HT1080 (cell line): ENCODE measurements at places on chromosomes 16 and 17.

DNA sequence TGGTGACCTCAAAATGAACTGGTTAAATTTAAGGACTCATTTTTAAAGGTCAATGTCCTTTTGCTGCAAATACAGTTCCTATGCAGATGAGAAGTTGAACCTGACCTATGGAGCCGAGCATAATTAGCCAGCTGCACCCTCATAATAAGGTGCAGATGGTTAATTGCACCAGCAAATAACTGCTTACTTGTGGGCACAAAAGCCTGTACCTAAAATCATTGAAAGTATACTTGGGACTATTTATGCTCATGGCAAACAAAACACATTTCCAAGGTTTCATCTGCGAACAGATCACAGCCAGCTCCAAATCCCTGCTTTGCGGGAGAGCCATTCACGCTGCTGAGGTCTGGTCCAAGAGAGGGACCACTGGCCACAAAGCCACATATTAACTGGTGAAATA, 13.0 kb downstream of the HYDIN start:
- no peak for DNase-seq

DNA sequence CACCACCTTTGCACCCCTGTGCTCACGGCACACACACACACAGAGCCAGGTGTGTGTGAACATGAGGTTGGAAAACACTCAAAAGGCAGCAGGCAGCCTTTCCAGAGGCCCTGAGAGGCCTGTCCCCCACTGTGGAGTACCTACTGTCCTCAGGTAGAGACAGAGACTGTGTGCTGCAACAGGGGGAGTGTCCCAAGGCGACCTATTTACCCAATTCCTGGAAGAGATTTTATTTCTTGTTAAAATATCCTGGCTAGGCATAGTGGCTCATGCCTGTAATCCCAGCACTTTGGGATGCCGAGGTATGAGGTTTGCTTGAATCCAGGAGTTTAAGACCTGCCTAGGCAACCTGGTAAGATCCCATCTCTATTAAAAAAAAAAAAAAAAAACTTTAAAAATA, 108.5 kb downstream of the COPRS start:
- DNase-seq: no peak

- no peak for DNase-seq
These were observed 32.4 kb downstream of the PRKCB start for GRCh38 chr16:23868136-23868535.

DNA sequence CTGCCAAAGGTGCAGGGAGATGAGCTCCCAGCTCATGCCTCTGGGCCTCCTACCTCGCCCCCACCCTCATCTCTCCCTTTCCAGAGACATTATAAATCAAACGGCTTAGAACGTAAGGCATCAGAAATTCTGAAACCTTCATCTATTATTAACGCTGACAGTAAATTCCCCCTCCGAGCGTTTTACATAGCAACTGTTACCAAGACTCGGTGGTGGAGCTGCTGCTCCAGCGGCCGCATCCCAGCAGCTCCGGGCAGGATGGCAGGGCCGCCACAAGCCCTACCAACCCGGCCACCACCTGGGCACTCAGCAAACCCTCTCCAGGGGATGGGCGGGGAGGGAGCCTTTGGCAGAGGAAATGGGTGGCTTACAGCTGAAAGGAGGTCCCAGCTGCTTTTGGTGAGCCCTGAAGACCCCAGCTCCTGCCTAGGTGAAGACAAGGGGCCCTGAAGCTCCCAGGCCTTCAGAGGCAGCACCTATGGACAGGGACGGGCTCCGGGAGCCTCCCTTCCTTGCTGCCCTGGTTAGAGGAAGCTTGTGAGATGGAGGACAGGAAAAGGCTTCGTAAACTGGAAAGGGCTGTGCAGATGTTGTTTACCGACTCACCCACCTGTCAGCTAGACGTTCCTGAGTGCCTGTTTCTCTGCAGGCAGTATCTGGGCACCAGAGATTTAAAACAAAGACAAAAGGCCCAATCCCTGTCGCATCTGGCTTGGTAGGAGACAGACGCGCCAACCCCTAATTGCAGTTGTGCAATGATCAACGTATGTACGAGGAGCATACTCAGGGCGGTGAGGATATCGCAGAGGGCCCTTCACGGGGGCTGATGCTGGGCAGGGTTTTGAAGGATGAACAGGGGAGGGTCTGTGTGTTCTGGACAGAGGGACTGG, 76.9 kb downstream of the RAI1 start:
- DNase-seq: no peak

DNA sequence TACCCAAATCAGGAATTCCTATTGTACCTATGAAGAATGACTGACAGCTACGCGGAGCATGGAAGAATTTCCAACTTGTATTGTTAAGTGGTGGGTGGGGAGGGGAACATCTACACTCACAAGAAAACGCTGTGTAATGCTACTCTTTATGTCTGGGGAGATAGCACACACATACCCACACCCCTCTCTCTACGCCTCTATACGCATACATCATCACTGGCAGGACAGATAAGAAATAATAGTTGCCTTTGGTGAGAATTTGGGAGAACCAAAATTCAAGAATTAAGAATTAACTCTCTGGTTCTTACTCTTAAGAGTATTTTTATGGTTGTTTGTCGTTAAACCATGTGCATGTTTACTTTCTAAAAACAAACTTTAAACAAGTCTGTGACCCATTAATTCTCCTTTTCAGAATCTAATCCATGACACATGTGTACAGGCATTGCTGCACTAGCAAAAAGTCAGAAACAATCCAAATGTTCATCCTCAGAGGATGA, 33.9 kb downstream of the CREBBP start:
- no peak for DNase-seq

GRCh38 chr16:67399749-67400704, 6.7 kb upstream of the TPPP3 start:
- no peak for DNase-seq

- DNase-seq: no peak
These were observed 93.9 kb downstream of the YPEL2 start for GRCh38 chr17:59425085-59425931.

- no peak for DNase-seq
These were observed 21.1 kb downstream of the CLUH start for GRCh38 chr17:2690165-2691068.

DNA sequence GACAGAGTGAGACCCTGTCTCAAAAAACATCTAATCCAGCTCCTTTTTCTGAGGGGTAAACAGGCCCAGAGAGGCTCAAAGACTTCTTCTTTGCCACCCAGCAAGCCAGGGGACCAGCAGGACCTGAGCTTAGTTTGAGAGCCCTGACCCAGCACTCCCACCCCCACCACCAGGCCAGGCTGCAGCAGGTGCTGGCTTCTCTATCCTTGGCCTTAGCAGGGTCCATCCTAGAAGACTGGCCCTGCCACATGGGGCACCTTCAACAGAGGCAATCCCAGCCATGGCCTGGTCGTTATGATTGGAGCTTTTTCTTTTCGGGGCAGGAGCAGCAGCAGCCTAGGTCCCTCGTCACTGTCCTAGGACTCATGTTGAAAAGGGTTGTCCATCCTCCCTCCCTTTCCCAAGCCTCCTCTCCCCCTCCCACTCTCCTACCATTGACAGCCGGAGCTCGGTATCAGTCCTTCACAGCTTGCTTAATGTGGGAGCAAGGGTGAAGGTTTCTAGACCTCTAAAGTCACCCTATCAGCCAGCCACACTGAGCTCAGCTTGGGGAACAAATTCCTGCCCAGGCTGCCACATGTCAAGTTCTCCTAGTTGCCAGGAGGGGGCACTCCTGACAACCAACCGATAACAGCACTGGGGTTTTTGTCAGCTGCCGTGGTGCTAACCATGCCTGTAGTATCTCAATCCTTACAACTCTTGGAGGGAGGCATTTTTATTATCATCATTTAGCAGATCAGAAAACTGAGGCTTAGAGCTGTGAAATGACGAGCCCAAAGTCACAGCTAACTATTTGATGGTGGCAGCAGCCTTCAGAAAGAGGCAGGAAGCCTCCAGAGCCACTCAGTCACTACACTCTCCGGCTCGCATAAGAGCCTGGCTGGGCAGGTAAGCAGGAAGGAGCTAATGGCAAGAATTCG, 11.2 kb downstream of the MRPL27 start:
- peak; percentile 58 for DNase-seq

GRCh38 chr17:36105781-36106492, 2.3 kb downstream of the CCL4 start:
- no peak for DNase-seq

- peak; percentile 83 for DNase-seq
These were observed 253.3 kb downstream of the SOX9 start for GRCh38 chr17:72373910-72374741.

DNA sequence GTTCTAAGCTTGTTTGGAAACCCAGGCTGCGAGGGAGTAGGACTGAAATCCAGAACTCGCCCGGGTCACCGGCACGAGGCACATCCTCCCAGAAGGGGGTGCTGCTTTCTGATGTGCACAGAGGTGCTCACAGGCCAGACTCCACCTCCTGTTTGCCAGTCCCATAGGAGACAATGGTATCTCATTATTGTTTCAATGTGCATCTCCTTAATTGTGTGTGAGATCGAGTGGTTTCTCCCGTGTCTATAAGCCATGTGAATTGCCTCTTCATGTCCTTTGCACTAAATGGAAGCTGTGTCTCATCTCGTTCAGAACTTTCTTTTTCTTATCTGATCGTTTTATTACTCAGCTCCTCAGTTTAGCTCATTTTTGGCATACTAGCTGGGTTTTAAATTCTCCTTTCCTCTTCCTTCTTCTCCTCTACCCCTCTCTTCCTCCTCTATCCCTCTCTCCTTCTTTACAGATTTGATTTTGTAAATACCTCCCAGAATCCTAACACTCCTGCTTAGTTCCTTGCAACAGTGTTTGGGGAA, 32.1 kb upstream of the PRKCB start:
- peak; percentile 23 for DNase-seq

DNA sequence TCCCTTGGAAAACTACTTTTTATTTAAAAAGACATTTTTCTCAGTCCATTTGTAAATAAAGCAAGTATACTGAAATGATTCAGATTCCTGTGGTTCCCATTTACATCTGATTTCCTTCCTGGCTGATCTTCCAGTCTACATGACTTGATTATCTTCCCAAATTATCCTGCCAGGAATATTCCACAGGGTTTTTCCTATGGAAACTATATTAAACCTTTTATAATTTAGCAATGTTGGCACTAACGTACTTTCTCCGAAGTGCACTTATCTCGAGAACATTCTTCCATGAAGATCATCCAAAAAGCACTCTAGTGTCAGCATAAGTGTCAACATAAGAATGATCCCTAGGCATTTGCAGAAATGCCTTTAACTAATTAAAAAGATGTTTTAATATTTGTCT, 347.7 kb upstream of the KIF2B start:
- no peak for DNase-seq

DNA sequence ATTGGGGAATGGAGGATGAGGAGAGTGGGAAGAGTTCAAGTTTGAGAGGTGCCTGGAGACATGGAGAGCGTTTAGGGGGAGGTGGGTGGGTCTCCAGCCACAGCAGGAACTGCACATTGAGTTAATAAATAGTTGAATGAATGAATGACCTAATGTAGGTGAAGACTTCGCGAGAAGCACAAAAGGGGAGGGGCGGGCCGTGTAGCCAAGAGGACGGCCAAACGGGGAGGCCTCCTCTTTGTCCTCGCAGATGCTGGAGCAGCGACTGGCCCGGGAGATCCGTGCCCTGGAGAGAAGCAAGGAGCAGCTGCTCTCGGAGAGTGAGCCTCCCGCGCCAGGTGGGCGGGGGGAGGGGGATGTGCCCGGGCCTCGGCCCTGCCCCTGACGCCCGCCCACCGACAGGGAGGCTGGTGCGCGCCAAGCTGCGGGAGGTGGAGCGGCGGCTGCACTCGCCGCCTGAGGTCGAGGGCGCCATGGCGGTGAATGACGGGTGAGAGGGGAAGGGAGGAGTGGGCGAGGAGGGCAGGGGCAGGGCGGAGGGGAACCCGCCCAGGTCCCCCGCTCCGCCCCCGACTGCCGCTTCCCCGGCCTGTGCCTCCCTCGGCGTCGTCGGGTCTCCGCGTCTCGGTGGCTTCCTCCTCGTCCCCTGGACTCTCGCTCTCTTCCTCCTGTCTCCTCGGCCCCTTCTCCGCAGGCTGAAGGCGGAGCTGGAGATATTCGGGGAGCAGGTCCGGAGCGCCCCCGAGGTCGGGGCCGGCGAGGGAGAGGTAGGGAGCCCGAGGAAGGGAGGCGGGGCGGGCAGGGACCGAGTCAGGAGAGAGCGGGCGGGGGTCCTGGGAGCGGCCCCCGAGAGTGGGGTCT, 12.9 kb downstream of the SYCE1L start:
- DNase-seq: no peak

- no peak for DNase-seq
These were observed 142.1 kb downstream of the SEC14L1 start for GRCh38 chr17:77282524-77283515.

- DNase-seq: no peak
These were observed 33.4 kb downstream of the ZZEF1 start for GRCh38 chr17:4109449-4109848.

GRCh38 chr16:58850019-58850677, 116.0 kb upstream of the GOT2 start:
- no peak for DNase-seq

DNA sequence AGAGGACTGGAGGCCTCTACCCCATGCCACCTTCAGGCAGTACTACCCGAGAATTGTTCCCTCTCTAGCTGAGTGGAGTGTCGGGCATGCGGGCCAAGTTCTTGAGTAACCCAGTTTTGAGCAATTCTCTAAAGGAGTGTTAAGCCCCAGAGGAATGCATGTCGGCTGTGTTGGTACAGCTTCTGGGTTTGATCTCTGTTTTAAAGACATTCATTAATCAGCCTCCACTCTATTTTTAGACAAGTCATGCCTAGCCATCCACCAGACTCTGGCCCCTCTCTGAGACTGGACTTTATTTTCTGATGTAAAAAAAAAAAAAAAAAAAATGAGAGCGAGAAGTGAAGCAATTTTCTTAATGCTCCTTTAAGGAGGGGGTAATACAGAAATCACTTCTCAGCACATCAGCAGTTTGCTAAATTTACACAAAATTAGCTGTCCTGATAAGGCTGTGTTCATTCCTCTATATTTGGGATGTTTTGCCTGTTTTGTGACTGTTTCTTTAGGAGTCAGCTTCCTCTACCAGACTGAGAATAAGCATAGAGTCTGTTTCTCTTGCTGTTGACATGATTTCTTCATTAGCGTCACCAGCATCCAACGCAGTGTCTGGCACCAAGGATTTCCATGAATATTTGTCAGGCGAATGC, 88.7 kb downstream of the AXIN2 start:
- no peak for DNase-seq

- peak; percentile 54 for DNase-seq
These were observed 129.2 kb downstream of the USP31 start for GRCh38 chr16:23020084-23020483.

- no peak for DNase-seq
These were observed 172.0 kb downstream of the AXIN2 start for GRCh38 chr17:65389426-65389825.

GRCh38 chr16:65120831-65121721, 787 bp downstream of the CDH11 start:
- DNase-seq: no peak
